ENCODE measurements at places on chromosomes 7 and 10.

DNA sequence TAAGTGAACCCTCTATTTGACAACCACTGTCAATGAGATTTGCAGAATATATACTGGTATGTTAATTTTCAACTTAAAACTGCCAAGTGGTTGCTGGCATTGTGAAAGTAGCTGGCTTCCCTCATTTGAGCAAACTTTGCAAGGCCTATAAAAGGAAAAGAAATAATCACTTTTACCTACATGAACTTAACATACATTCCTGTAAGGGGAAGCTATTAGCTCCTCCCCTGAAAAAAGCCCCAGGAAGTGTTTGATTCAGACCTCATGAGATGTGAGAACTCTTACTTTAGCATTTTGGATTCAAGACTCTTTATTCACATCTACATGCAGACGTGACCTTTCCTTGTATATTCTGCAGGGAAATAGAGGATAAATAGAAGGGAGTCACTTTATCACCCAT lies 175.6 kb downstream of the OTUD1 start:
- DNase-seq, result no peak

DNA sequence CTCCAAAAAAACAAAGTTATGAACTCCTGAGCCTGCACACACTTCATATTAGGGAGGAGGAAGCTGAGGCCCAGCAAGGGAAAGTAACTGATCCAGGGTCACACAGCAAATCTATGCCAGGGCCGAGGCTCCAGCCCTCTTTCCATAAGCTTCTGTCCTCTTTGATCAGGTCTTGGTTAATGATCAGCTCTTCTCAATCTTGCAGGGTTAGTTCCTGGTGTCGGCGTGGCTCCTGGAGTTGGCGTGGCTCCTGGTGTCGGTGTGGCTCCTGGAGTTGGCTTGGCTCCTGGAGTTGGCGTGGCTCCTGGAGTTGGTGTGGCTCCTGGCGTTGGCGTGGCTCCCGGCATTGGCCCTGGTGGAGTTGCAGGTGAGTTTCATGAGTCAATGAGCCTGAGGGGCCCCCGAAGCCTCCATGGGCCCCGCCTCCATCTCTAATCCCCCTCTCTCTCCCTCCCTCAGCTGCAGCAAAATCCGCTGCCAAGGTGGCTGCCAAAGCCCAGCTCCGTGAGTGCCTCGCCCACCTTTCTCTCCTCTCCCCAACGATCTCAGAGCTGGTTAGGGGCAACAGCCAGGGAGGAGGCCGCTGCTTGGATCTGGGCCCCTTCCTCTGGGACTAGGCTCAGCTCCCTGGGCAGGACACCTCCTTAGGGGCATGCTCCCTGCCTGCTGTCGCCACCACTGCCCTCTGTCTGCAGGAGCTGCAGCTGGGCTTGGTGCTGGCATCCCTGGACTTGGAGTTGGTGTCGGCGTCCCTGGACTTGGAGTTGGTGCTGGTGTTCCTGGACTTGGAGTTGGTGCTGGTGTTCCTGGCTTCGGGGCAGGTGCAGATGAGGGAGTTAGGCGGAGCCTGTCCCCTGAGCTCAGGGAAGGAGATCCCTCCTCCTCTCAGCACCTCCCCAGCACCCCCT lies 23.7 kb upstream of the LIMK1 start:
- DNase-seq, result no peak

DNA sequence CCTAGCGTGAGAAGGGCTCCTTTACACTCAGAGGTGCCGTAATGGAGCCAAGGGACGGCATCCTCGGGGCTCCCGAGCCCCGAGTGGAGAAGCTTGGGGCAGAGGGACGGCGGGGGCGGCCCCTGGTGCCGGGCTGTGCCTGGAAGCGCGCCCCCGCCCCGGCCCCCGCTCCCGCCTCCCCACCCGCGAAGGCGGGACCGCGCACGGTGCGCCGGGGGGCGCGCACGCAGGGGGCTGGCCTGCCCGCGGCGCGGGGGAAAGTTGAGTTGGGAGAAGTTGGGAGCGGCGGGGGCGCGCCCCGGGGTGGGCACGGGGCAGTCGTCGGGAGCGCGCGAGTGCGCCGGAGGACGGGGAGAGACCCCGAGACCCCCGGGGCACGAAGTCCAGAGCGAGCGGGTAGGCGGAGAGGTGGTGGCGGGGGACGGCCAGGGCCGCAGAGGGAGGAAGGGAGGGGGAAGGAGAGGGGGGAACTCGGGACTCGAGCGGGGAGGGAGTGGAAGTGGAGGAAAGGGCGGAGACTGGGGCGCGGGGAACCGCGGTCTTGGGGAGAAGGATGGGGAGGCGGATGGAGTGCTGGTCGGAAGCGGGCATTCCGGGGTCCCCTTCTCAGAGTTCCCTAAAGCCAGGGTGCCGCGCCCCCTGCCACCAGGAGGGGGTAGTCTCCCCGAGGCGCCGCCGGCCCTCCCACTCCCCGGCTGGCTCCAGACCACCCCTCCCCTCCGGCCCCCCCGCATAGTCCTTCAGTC lies at the start of gene SLC4A2:
Gene SLC4A2 (plus strand): TSS at position 223 of the 746 bp plus-strand sequence. CDS start 2,399 bp downstream, outside the sequence.
- DNase-seq, result peak; percentile 51

GRCh38 chr10:109432281-109432680 lies 491.0 kb downstream of the XPNPEP1 start:
- no peak for DNase-seq

DNA sequence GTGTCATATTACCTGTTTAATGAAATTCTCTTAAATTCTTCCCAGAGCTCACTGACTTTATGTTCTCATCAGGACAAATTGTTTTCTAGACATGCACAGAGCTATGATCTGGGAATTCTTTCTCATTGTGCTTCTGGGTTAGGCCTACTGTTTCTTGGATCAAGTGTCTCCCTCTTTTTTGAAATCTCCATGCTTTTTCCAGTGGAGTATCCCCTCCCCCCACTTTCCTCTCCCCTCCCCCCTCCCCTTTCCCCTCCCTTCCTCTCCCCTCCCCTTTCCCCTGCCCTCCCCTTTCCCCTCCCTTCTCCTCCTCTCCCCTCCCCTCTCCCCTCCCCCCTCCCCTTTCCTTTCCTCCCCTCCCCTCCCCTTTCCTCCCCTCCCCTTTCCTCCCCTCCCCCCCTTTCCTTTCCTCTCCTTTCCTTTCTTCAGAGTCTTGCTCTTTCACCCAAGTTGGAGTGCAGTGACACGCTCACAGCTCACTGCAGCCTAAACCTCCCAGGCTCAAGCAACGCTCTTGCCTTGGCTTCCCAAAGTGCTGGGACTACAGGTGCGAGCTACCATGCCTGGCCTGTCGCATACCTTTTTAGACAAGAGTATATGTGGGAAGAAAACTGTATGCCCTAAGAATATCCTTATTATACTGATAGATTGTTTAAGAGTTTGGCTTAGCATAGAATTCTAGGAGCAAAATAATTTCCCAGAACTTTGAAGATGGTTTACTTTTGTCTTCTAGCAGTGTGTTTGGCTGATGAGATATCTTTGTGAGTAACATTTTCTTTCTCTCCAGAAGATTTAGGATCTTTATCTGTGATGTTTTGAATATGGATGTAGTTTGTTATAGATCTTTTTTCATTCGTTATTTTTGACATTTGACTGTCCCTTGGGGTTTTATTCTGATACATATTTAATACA lies 2.5 kb downstream of the DYNC2I1 start:
- DNase-seq, result no peak

- DNase-seq, result no peak
Observed at GRCh38 chr10:7944537-7944936, 110.0 kb upstream of the GATA3 start.

GRCh38 chr10:100829097-100829870 lies 83.5 kb upstream of the SLF2 start:
- DNase-seq, result no peak

- no peak for DNase-seq
Observed at GRCh38 chr10:61115897-61116296, 171.9 kb upstream of the RHOBTB1 start.

DNA sequence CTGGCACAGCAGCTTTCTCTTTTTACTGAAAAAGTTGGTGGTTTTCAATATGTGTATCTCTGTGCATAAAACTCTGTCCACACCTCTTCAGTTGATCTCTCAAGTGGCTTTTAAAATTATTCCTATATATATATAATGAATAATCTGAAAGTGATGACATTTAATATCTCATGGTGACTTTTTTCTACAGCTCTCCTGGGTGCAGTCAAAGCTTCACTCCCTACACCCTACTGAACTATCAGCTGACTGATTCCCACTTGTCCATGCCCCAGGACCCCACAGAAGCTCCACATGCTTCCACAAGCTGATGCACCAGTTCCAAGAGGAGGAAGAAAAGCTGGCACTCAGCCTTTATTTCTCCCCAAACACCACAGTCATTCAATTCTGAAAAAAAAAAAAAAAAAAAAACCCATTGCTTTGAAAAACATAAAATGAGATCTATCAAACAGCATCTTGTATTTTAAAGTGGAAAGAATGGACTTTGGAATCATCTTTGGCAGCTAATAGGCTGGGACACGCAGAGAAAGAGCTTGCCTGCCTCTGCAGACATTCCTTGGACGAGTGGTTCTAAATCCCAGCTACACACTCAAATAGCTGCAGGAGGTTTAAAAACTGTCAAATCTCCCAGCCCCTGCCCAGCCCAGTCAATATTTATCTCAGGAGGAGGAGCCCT lies 75.3 kb upstream of the GDF10 start:
- DNase-seq, result no peak

All from stimulated activated CD4-positive, alpha-beta T cell treated with anti-CD3 and anti-CD28 coated beads, Interleukin-15, amount 100 ng/mL, for 1 hour (primary cell).